ENCODE measurements at places on chromosomes 1 and 21.

GRCh38 chr1:77401384-77401783 is 119.6 kb downstream of the AK5 start:
- DNase-seq, result no peak

GRCh38 chr1:98898940-98899339 is 105.7 kb downstream of the PLPPR5 start:
- no peak for DNase-seq

DNA sequence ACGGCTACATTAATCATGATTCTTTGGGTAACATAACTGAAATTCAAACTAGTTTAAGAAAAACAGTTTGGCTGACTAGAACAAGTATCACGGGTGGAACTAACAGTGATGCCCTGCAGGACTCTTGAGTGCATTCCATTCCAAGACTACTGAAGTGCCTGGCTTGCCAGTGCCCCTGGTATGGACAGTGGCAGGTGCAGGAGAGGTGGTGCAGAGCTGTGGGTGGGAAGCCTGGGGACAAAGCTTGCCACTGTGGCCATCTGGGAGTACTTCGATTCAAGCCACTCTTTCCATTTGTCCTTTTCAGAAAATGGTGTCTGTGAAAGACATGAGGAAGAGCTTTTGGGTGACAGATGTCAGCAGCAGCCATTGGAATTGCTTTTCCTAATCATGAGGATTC is 166.5 kb downstream of the RRAGC start:
- no peak for DNase-seq

GRCh38 chr1:36697836-36698605 is 215.3 kb upstream of the CSF3R start:
- no peak for DNase-seq

DNA sequence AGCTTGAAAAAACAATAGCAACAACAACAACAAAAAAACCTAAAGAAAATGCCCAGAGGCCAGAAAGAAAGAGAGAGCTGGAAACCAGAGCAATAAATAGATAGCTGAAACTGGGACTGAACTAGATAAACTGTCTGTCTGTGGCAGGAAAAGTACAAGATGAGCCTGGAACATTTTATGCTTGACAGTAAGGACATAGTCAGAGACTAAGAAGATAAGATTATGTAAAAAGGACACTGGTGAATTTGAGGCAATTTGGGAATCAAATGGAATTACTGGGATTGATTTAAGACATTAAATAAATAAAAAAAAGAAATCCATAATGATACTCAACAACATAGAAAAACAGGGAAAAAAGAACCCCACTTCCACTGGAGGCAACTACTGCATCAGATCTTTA is 1.7 kb upstream of the KIFAP3 start:
- no peak for DNase-seq

DNA sequence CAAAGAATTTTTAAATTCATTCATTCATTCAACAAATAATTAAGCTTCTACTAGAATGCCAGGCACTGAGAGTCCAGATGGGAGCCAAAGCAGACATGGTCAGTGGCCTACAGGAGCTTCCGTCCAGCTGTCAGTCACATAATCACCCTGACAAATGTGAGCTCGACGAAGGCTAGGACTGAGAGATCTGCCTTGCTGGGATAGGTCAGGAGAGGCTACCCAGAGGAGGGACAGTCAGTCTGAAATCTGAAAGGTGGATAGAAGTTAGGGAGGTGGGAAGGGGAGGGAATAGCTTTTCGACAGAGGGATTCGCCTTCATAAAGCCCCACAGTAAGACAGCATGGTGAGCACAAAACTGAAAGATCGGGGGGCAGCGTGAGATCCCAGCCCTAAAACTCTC is 8.3 kb downstream of the EPHX1 start:
- DNase-seq, result no peak

DNA sequence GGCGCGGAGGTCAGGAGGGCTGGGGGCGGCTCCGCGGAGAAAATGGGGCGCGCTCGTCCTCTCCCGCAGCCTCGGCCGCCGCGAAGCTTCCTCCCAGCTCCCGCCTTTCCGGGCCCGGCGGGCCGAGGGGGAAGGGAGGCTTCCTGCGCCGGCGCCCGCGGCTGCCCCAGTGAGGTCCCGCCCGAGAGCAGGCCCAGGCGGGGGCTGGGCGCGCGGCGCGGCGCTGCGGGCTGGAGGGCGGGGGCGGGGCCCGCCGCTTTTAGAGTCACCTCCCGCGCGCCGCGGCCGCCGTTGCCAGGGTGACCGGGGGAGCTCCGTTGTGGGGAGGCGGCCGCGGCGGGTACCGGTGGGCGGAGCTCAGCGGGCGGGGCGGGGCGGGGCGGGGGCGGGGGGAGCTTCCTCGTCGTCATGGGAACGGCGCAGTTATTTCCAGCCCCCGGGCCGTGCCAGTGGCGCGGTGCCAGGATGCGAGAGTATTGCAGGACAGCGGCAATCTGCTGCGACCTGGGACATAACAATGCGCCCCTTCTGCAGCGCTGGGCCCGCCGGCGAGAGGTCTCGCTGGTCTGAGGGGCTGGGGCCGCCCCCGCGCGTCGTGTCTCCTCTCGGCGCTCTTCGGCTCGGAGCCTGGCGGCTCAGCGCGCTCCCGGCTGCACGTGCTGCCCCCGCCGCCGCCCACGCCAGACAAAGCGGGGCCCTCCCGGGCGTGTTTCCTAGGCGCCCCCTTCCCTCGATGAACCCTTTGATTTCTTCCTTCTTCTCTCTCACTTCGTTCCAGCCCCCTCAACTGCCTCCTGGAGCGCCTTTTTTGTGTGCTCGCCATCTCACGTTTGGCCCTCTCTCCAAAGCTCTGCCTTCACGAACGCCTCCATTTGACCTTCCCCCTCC is 16.9 kb downstream of the IER5 start:
- peak; percentile 94 for DNase-seq

DNA sequence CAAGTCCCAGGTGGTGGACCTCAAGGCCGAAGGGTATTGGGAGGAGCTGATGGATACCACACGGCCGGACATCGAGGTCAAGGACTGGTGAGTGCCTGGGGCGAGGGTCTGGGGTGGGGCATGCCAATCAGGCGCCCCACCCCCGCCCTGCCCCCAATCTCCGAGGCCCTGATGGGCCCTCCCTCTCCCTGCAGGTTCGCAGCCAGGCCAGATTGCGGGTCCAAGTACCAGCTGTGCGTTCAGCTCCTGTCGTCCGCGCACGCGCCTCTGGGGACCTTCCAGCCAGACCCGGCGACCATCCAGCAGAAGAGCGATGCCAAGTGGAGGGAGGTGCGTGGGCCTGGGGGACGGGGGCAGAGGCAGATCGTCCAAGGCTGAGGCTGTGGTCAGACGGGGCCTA is 3.9 kb downstream of the FBXO44 start:
- no peak for DNase-seq

DNA sequence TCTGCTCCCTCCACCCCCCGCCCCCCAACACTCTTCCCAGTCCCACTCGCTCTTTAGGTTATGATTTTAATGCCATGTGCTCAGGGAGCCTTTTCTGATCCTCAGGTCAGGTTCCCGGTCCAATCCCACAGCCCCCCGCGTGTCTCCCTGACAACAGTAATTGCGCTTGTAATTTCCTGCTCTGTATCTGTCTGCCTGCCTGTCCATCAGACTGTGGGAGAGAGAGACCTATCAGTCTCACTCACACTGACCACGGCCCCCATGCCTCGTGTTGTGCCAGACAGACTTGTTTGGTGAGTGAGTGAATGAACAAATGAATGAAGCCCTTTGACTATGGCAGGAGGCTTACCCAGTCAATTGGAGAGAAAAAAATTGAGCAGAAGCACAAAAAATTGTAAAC is 50.8 kb upstream of the ECE1 start:
- DNase-seq, result no peak

DNA sequence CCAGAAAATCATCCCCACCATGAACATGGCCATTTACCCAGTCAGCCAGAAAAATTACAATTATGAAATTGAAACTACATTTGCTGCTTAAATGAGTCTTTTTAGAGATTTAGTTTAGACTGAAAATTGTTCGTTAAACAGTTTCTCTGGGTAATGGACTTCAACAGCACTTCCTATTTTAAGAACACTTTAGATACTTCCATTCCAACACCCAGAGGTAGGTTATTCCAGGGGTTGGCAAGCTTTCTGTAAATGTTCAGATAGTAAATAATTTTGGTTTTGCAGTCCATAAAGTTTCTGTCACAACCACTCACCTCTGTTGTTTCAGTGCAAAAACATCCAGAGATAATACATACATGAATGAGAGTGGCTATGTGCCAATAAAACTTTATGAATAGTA is 10.2 kb downstream of the NMNAT2 start:
- DNase-seq, result no peak

DNA sequence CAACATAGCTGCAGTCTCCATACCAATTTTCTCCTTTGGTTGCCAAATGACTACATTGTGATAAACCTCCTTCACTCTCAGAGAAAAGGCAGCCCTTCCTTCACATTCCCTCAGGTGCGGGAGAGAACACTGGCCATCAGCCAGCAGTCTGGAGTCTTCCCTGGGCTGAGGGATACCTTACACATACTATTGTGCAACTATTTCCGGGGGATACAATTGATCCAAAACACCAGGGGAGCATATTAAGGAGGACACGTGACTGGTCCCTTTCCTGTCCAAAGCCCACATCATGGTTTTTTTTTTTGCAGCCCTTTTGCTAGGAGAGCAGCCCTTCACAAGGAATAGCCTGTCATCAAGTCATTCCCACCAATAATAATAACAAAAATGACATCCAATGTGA is 172.1 kb upstream of the ZRANB2 start:
- no peak for DNase-seq

- peak; percentile 2 for DNase-seq
Observed at GRCh38 chr1:222454782-222455181, 93.1 kb downstream of the HHIPL2 start.

DNA sequence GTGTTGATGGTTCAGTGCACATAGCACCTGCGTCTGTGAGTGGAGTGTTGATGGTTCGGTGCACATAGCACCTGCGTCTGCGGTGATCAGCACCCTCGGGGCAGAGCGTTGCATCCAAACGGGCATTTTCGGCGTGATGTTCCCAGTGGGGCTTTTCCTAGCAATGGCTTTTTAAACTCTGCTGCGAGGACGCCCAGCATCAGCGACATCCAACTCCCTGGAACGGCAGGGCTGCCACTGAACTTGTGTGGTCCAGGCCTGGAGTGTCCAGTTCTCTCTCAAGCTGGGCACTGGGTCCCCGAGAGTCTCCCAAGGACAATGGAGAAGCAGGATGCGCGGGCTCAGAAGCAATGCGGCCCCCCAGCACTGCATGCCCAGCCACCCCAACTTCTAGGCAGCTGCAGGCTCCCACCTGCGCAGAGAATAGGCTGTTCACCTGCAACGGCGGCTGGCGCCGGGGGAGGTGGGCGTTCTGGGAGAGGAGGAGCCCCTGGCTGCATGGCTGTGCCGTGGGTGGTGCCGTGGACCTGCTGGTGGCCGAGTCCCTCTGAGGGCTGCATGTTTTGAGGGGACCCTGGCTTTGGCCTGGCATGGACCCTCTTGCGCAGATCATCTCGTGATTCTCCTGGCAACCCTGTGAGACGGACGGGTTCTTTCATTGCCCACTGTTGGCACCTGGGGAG is 10.1 kb upstream of the C1orf174 start:
- DNase-seq, result no peak

GRCh38 chr1:157450106-157450505 is 102.2 kb downstream of the FCRL5 start:
- DNase-seq, result no peak

GRCh38 chr1:229264068-229264467 is 6.8 kb upstream of the RAB4A start:
- no peak for DNase-seq

DNA sequence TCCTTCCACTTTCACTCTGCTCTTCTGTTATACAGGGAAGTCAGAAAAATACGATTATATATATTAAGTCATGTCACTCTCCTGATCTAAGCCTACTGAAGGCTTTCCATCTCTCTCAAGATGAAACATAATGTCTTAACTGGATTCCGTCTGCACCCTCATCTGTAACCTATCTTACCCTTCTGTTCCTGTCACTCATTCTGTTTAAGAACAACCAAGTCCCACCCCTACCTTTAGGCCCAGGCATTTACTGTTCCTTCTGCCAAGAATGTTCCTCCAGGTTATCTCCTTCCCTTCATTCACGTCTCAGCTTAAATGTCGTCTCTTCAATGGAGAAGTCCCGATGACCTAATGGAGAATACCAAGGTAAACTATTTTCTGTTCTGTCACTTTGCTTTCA is 1802.4 kb downstream of the MRPL39 start:
- DNase-seq, result no peak

- DNase-seq, result no peak
Observed at GRCh38 chr1:149846593-149847466, 52.5 kb upstream of the BOLA1 start.

DNA sequence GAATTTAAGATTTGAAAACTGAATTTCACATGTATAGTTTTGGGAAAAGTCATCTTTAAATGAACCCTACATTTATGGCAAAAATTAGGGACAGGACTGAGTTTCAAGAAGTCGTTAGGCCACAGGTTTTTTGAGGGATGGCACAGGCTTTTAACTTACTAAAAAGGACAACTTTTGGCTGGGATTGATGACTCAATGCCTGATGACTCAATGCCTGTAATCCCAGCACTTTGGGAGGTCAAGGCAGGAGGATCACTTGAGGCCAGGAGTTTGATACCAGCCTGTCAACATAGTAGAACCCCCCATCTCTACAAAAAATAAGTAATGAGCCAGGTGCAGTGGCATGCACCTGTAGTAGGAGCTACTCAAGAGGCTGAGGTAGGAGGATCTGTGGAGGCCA is 15.9 kb downstream of the UCK2 start:
- DNase-seq, result no peak

DNA sequence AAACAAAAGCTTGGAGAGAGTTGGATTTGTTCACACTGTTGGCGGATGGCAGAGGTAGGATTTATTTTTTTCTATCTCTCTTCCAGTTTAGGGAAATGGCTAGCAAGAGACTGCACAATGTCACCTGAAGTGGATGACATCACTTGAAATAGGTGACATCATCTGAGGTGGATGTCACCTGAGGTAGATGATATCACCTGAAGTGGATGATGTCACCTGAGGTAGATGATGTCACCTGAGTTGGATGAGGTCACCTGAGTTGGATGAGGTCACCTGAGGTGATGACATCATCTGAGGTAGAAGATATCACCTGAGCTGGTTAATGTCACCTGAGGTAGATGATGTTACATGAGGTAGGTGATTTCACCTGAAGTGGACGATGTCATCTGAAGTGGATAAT is 413.4 kb downstream of the DSCAM start:
- DNase-seq, result no peak

GRCh38 chr1:152515434-152515783 is 1.1 kb downstream of the CRCT1 start:
- DNase-seq, result no peak

DNA sequence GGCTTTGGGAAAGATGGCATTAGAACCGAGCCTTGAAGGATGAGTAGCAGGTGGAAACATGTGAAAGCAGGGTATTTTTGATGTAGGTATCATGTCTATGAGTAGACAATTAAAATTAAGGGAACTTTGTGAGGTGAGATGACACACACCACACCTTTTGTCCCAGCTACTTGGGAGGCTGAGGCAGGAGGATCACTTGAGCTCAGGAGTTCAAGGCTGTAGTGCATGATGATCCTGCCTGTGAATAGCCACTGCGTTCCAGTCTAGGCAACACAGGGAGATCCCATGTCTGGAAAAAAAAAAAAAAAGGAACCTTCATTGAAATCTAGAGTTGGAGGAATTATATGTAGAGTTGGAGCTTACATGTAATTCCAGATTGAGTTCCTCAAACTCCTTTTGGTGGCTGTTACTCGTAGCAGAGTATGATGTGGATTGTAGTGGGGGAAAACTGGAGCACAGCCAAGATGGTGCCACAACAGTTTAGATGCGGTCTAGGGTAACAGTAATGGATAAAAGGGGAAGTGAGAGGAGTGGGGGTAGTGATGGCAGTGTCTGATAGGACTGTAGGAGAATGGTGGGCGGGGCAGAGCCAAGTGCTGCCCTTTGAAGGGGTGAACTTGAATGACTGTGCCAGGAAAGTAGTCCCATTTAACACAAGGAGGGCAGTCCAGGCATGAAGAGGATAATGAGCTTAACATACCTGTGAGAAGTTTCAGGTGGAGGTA is 17.4 kb downstream of the AK4 start:
- no peak for DNase-seq
